ENCODE measurements at places on chromosomes 16 and 17.

DNA sequence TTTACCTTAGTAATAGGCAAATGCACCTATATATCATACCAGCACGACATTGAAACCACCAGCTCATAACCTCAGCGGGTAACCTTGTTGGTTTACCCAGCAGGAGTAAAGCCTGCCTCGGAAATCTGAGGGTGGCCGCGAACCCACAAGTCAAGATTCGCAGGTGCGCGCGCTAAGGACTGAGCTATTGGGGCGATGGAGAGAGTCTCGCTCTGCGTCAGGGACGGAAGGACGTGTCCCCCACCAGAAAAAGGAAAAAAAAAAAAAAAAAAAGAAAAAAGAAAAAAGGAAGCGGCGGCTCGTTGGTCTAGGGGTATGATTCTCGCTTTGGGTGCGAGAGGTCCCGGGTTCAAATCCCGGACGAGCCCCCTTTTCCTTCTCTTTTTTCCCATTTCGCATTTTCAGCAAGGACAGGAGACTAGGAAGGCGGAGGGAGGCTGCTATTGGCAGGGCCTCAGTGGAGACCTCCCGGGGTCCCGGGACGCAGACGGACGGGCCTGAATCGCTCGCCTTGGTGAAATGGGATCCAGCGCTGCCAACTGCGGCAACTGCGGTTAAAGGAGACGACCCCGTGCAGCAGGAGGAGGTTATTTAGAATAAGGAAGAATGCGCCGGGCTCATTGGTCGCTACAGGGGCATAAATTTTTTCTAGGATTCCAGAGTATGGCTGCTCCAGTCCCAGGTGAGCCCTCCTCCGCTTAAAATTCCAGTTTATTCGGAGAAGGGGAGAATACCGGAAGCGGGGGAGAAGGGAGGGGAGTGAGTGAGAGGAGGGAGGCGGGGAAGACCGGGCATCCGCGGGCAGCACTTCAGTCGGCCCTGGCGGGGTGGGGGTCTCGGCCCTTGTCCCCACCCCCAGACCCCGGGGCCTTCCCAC lies at the start of gene OR1F1:
Gene OR1F1, plus strand, starts transcription at position 407 of the 877 bp plus-strand sequence.
- DNase-seq, result peak; percentile 67

- DNase-seq, result no peak
Observed at GRCh38 chr17:4006745-4007211, 42.5 kb upstream of the ATP2A3 start.

DNA sequence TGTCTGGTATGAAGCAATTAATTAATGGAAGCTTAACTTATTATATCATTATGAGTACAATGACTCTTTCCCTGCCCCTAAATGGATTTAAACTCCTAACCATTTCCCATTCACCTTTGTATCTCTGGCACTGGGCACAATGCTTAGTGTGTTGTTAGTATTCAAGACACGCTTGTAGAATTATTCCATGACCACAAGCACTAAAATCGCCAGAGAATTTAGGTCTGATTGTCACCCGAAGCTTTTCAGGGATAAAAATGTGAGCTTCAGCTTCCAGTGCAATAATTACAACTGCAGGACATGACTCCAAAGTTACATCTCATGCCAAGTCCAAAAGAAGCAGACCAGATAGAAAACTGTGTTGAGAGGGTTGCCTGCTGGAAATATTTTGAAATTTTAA lies 101.6 kb downstream of the CDH8 start:
- DNase-seq, result no peak

DNA sequence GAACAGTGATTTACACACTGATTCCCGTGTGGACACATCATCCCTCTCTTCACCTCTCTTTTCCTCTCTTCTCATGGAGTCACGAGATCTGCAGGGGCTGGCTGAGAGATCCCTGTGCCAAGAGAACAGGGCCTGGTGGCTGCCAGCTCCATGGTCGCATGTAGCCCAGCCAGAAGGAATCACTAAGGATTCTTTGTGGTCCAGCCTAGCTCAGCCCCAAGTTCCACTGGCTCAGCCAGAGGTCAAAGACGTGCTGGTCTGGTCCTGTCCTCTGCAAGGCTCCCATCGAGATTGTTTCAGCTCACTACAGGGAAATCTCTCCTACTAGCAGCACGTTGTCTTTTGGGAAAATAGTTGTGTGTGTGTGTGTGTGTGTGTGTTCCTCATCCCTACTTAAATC lies 66.4 kb downstream of the NDEL1 start:
- DNase-seq, result no peak

DNA sequence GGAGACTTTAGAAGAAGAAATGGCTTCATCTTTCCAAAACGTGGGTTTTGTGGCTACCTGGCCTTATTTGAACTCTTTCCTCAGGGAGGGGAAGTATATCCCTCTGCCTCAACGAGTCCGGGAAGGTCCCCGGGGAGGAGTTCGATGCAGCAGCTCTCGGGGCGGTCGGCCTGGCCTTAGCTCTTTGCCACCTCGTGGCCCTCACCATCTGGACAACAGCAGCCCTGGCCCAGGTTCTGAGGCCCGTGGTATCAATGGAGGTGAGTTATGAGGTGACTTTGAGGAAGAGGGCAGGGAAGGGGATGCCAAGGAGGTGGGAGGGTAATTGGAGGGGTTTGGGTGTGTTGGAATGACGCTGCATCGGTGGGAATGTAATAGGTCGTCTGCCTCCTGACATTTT lies 7.7 kb downstream of the ATXN2L start:
- no peak for DNase-seq

DNA sequence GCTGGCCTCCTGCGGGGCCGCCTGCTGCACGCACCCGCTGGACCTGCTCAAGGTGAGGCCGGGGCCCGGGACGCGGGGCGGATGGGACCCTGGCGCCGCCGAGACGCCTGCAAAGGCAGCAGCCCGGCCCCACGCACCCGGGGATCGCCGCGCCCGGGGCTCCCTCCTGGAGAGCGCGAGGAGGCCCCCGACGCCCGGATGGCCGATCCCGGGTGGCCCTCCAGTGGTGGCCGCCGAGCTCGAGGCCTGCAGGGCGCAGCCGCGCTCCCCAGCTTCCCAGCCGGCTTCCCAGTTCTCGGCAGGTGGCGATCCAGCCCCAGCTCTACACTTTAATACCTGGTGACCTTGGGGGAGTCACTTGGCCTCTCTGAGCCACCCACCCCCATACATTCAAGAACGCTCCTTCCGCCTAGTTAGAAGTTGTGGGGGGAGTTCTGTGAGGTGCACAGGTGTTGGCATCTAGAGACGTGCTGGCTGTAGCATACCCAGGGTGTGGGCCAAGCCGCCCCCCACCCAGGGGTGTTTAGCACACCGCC lies 452 bp downstream of the SLC25A10 start:
- no peak for DNase-seq

GRCh38 chr17:60369727-60370126 lies 22.2 kb downstream of the USP32 start:
- no peak for DNase-seq

GRCh38 chr17:81846743-81847689 lies 12.2 kb upstream of the PPP1R27 start:
- no peak for DNase-seq

DNA sequence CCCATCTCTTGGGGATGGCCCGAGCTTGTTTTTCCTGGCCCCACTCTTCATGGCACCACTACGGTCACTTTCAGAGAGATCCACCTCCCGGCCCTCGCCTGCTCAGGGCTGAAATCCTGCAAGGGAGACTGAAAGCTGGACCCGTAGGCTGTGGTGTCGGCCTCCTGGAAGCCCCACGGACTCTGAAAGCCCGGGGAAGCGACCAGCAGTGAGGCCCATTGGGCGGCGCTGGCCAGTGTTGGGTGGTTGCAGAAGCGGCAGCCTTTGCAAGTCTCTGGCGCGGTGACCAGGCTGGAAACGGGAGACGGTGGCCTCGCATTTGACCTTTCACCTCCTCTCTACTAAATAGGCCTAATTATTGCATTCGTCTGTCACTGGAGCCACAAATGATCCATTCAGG lies 186.0 kb upstream of the FOXF1 start:
- DNase-seq, result no peak

DNA sequence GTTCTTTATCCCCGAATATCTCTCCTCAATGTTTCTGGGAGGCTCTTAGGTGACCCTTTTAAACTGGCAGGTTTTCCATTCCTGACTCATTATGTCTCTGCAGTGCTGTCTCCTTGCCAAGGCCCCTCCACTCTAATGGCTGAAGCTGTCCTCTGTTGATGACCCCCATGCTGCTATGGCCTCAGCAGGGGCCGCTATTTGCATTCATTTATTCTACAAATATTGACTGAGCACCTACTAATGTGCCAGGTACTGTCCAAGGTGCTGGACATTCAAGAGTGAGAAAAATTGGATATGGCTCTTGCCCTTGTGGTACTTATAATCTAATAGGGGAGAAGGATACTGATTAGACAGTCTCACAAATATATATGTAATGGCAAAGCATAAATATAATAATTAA lies 55.4 kb downstream of the GP2 start:
- DNase-seq, result no peak

DNA sequence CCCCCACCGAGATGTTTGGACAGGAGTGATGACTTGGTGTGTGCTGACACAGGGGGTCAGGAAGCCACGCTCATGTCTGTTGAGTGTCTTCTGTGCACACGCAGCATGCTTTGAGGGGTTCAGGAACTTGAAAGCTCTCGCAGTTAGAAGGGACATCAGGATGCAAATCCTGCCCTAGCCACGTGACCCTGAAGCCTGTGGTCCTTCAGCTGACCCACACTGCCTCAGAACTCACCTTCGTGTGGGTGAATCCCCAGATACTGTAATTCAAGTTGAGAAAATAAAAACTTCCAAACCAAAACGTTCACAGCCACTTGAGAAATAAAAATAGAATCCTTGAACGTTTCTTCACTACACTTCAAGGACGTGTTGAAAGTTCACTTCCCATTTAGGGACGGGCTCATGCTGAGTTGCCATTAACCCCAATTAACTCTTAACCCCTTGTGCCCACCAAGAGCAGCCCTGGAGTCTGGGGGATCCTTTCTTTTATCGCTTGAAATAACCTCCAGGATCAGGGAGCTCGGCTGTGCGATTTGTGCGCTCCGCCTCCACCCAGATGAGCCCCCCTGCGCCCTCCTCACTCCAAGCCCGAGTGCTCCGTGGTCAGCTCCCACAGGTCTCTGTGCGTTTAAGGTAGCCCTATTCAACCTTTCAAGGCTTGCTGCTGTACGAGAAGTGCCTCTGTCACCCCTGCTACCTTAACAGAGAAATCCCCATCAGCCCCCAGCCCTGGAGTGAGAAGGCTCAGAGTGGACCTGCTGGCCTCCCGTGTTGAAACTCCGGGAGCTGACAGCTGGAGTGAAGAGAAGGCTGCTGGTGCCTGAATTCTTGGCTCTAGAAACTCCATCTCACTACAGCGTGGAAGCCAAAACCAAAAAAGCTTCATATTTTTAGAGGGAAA lies 36.2 kb upstream of the NAT9 start:
- DNase-seq, result no peak

DNA sequence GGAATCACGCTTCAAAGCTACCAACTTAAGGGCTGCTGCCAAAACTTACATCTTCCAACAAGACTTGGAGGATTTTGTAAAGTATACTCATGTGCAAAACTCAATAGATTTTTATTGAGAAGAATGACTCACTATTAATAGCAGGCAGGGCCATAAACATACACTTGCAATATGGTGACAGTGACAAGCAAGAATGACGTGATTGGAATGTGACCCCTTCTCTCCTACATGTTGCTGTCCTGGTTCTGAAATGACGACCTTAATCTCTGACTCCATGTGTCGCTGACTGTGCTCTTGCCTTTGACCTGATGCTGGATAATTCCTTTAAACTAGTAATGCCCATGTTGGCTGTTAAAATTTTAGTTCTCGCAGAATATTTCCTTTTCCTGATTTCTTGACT lies 174.5 kb downstream of the PARN start:
- DNase-seq, result peak; percentile 50

GRCh38 chr17:59278406-59278805 lies 53.0 kb upstream of the YPEL2 start:
- DNase-seq, result no peak

DNA sequence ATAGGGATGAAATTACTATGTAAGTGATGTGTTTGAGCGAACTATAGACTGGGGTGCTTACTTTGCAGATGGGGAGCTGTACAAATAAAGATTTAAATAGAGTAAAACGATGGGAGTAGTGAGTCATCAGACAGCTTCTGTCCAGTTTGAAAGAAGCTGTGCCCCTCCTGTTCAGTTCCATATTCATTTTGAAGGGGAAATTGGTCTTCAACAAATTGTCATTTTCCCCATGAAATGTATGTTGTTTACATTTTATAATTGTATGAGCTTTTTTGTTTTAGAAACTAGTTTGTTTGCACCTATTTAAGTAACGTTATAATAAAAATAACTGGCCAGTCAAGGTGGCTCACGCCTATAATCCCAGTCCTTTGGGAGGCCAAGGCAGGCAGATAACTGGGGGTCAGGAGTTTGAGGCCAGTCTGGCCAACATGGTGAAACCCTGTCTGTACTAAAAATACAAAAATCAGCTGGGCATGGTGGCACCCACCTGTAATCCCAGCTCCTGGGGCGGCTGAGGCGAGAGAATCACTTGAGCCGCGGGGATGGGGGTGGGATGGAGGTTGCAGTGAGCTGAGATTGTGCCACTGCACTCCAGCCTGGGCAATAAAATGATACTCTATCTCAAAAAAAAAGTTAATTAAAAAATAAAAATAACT lies 20.2 kb downstream of the SEC14L1 start:
- DNase-seq, result no peak

- DNase-seq, result no peak
Observed at GRCh38 chr17:63246344-63246743, 199.8 kb downstream of the CYB561 start.

DNA sequence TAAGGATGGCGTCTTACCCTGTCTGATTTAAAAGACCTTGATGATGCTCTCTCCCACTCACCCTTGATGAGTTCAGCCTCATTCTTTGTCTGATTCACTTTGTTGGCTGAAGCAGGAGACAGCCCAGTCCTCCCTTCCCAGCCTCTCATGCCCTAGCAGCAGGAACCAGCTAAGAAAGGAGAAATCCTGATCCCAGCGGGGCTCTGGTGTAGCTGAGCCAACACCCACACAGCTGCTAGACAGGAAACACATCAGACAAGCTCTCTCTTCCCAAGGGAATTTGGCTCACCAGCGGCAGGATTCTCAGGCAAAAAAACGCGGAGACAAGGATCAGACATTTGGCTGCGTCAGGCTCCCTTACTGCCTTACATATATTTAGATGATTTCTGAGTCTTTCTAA lies 211.5 kb downstream of the CDH11 start:
- no peak for DNase-seq

DNA sequence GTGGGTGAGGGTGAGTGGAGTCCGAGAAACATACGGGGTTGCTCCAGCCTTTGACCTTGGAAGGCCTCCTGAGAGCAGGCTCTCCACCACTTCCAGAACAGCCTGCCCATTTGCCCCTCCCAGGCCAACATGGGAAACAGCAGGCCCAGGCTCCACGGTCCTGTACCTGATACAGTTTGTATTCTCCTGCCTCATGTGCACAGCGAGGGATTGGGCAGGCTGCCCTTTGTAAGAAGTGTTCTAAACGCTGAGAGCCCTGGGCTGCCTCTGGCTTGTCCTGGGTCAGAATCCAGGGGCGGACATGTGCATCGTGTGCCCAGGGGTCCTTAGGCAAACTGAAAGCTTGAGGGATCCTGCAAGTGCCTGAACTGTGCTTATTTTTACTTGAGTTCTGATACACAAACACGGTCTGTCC lies 3.4 kb upstream of the CBX2 start:
- no peak for DNase-seq

Measured in HTR-8/SVneo (cell line).